ENCODE measurements at places on chromosomes 3 and 15.

GRCh38 chr3:150733936-150734794 lies 28.8 kb downstream of the SIAH2 start:
- DNase-seq: no peak

- DNase-seq: no peak
Observed at GRCh38 chr3:131917006-131917405, 117.8 kb downstream of the CPNE4 start.

DNA sequence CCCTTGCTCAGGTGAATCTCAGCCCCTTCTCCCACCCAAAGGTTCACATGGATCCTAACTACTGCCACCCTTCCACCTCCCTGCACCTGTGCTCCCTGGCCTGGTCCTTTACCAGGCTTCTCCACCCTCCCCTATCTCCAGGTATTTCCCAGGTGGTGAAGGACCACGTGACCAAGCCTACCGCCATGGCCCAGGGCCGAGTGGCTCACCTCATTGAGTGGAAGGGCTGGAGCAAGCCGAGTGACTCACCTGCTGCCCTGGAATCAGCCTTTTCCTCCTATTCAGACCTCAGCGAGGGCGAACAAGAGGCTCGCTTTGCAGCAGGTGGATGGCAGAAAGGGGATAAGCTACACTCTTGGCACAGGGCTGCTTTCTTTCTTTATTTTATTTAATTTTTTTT lies 4.5 kb downstream of the FAM131A start:
- DNase-seq: no peak

GRCh38 chr3:150062492-150062891 lies 91.8 kb upstream of the PFN2 start:
- DNase-seq: no peak

DNA sequence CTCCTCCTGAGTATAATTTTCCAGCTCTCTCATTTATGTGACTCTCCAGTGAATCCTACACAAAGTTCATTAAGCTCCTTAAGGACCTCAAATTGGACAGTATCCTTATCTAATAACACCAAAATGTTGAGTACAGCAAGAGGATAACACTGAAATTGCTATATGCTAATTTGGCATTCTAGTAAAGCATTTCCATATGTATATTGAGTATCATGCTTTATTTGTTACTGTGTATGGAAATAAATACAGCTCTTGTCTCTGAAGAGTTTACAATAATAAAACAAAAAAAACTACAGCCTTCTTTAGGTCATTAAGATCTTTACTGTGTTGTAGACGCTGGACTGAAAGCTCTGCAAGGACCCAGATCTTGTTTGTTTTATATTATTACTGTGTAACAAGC lies 1341.3 kb downstream of the ROBO1 start:
- no peak for DNase-seq

DNA sequence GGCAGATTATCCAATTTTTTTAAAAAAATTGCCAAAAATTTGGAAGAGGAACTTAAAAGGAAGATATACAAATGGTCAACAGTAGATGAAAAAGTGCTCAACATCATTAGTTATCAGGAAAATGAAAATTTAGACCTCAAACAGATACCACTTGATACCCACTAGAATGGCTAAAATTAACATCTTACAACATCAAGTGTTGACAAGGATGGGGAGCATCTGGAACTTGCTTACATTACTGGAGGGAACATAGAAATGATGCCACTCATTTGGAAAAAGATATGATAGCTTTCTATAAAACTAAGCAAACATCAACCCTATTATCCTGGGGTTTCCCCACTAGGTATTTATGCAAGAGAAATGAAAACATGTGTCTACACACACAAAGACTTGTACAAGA lies 284.5 kb upstream of the CHRNA7 start:
- no peak for DNase-seq

GRCh38 chr15:95247071-95247984 lies 1016.0 kb downstream of the MCTP2 start:
- no peak for DNase-seq

DNA sequence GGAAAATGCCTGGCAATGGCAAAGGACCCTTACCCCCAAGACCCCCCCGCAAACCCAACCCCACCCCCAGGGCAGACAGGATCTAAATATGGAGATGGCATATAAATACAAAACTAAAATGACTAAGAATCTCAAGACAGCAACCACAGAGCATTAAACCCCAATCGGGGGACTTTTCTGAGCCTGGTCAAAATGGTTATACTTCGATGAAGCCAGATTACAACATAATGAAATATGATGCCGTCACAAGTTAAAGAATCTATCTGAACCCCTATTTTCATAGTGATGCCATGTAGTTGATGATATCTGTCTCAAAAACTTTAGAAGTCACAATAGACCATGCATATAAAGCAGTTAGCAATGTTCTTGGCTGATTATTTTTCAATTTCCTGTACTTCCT lies 223.6 kb downstream of the CGGBP1 start:
- no peak for DNase-seq

Measured in activated naive CD8-positive, alpha-beta T cell treated with anti-CD3 and anti-CD28 coated beads, Interleukin-2, amount 50 U/mL, for 16 hours (primary cell).